Esophagus muscularis mucosa (tissue), 4 donors: ENCODE measurements at places on chromosomes 3 and 15. TPM values are rescaled to one million over a fixed set of nuclear protein-coding genes. Genes with fewer than 3 reads are reported as not detected.
A peak's percentile ranks its signal among the peaks of the same experiment; 100 is the strongest.

DNA sequence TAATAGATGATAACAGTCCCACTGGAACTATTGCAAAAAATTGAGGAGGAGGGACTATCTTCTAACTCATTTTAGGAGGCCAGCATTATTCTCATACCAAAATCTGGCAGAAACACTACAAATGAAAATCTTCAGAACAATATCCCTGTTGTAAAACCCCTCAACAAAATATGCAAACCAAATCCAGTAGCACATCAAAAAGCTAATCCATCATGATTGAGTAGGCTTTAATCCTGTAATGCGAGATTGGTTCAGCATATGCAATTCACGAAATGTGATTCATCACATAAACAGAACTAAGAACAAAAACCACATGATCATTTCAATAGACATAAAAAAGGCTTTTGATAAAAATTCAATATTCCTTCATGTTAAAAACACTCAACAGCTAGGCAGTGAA is 23.9 kb upstream of the PLSCR2 start:
- no peak overlapping the region for H3K4me3 ChIP-seq
- no peaks in the 10 kb centered on the region for H3K27me3 ChIP-seq
- no peak overlapping the region for H3K27ac ChIP-seq
- H3K36me3 ChIP-seq: no peaks in the 10 kb centered on the region
- no peaks in the 10 kb centered on the region for H3K4me1 ChIP-seq

DNA sequence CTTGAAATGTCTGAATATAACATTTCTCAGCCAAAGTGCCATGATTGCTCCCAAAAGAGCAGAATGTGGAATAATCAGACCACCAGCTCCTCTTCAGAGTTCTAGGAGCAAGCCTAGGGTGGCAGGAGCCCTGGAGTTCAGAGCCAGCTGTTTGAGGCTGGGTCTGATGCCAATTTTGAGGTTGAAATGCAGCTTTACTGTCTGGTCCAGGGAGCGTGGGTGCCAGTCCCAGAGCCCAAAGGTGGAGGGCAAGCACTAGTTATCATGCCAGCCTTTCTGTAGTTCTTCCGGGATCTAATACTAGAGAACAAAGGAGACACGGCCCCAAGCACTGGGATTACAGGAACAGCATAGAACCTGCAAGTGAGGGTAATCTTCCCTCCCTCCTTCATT is 69.3 kb downstream of the TNFAIP8L3 start:
- H3K27me3 ChIP-seq: no peaks in the 10 kb centered on the region
- DNase-seq: no peak
- no peak overlapping the region for H3K4me3 ChIP-seq
- H3K27ac ChIP-seq: no peak overlapping the region
- H3K4me1 ChIP-seq: peaks cover 5% of the 10 kb centered on the region
- no peaks in the 10 kb centered on the region for H3K36me3 ChIP-seq

DNA sequence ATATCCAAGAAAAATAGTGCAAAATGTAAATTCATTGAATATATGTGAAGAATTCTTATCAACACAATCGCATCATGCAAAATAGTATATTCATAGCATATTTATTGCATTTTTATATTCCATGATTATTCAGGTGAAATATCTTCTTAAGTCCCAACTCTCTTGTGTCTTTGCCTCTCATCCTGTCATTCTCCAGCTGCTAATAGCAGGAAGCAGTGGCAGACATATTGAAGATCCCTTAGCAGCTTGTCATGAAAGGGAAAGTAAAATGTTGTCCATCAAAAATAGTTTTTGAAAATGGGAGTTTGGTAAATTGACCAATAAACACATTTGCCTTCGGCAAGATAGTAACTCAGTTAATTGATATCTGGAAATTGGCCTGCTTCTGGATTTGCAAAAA is 265.3 kb upstream of the TGFBR2 start:
- no peak overlapping the region for H3K27ac ChIP-seq
- DNase-seq: no peak
- peaks cover 24% of the 10 kb centered on the region for H3K4me1 ChIP-seq
- no peaks in the 10 kb centered on the region for H3K36me3 ChIP-seq
- no peaks in the 10 kb centered on the region for H3K27me3 ChIP-seq
- no peak overlapping the region for H3K4me3 ChIP-seq

DNA sequence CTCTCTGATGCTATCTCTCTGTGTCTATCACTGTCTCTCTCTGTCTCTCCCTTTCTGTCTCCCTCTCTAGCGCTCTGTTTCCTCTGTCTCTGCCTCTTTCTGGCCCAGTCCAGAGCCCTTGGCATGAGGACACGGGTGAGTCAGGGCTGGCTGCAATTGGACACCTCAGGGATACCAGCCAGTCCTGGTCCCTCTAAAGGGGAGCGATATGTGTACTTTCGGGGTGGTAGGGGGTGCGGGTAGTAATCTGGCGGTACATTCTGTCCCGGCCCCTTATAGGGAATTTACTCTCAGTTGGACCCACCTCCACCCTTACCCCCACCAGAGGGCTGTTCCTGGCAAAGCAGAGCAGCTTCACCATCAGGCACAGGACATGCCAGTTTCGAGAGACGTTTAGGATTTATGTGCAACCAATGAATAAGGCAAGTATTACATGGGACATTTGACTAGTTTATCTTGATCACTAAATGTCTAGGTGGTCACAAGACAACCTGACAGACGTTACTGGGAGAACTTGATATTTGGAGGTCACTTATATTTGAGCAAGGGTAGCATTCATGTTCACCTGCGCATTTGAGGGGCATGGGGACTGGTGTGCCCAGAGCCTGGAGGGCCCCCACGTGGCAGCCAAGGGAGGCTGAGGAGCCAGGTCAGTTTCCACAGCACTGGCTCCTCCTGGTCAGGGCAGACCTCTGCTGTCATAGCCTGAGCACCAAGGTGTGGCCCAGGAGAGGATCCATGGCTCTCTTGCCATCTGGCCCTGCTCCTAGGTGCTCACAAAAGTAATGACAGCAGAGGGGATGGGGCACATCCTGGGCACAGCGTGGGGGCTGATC is 256.1 kb downstream of the PLCL2 start:
- no peaks in the 10 kb centered on the region for H3K27me3 ChIP-seq
- H3K36me3 ChIP-seq: no peaks in the 10 kb centered on the region

DNA sequence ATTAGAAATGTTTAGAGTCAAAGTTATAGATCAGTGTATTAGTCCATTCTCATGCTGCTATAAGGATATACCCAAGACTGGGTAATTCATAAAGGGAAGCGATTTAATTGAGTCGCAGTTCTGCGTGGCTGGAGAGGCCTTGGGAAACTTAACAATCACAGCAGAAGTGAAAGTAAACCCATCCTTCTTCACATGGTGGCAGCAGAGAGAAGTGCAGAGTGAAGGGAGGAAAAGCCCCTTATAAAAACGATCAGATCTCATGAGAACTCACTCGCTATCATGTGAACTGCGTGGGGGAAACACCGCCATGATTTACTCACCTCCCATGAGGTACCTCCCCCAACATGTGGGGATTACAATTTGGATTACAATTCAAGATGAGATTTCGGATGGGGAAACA is 871.5 kb downstream of the DIPK2A start:
- no peaks in the 10 kb centered on the region for H3K36me3 ChIP-seq
- no peak for DNase-seq

DNA sequence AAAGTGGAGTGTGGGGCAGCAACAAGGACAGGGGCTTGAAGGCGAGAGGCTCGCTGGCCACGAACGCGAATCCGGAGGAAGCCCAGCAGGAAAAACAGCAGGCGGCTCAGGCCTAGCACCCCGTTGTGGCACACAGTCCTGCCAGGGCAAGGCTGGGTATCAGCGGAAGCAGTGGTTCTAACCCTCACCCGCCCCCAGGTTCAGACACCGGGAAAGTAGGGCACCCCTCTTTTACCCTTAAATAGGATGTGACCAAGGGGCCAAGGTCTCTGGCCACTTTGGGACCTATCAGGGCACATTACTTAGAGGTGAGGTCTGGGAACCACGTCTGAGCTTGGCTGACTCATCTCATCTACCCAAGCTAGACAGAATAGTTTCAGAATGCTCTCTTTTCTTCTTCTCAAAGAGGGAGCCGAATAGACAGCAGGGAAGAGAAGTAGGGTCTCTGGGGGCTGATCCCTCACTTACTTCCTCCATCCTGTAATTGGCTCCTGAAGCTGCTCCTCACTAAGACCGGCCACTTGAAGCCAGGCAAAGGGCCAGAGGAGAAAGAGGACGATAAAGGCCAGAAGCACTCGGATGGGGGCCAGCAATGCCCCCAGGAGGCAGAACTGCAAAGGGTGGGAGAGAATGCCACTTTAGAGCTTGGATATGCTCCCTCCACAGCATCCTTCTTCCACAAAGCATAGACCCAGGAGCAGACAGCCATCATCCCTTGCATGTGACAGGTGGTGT is 1.7 kb downstream of the LPCAT4 start:
- DNase-seq: no peak
- peaks cover 24% of the 10 kb centered on the region for H3K36me3 ChIP-seq
- no peaks in the 10 kb centered on the region for H3K27me3 ChIP-seq

DNA sequence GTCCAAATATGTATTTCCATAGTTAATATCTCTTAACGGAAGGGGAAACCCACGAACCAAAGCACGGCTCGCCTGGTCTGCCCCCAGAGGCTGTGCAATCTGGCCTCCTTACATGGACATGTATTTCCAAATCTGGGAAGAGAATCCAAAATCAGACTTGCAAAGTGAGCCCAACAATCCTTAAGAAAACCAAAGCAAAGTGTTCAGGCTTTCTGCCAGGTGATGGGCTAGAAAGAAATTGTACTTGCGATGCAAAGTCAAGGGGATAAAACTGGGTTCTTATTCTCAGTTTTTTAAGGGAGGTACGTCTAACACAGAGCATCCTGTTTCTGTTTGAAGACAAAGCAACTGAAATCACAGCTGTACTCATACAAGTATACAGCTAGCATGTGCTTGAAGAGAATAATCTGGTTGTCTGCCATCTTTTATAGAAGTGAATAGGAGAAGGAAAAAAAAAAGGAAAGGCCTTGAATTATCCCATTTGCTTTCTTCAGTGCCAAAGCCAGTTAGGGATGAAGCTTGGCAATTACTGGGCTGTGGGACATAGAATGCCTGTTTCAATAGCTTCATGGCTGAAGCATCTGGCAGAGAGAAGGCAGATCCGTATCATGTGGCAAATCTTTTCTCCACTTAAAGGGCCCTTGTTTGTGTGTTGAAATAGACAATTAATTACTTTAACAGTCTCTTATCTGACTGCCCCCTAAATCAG is 48.4 kb downstream of the LRIG1 start:
- no peak overlapping the region for H3K4me3 ChIP-seq
- peak overlapping the region; percentile 79 for H3K27ac ChIP-seq
- no peaks in the 10 kb centered on the region for H3K27me3 ChIP-seq
- DNase-seq: no peak

DNA sequence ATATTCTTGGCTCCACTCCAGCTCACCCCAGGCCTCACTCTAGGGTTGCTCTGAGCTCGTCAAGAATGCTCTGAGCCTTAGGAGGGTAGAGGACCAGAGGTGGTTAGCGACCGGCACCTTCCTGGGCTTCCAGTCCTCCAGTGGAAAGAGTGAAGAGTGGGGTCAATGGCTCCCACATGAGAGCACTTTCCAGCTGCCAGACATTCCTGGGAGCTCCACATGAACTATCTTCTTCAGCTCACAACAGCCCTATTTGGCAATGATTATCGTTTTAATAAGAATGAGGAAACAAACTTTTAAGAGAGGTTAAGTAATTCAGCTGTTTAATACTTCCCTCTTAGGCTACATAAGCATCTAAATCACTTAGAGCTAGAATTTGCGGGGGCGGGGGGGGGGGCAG is 139.3 kb downstream of the STT3B start:
- H3K4me3 ChIP-seq: no peak overlapping the region
- H3K27ac ChIP-seq: no peak overlapping the region
- H3K4me1 ChIP-seq: no peaks in the 10 kb centered on the region
- no peak for DNase-seq
- no peaks in the 10 kb centered on the region for H3K36me3 ChIP-seq
- no peaks in the 10 kb centered on the region for H3K27me3 ChIP-seq

DNA sequence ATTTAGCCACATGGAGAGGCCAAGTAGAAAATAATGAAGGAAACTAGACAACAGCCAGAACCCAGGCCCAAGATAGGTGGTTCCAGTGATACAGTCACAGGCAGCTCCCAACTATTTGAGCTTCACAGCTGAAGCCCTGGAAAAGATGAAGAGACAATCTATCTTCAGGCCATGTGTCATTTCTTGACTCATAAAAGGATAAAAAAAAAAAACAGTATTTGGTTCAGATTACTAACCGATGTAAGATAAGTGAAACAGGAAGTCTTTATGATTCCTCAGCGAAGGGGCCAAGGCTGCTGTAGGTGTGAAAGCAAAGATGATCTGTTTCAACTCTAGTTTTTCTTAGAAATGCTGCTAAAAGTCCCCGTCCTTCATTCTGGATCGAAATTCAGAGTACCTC is 394.6 kb downstream of the ZNF385D start:
- H3K4me1 ChIP-seq: no peaks in the 10 kb centered on the region
- no peaks in the 10 kb centered on the region for H3K27me3 ChIP-seq
- no peak overlapping the region for H3K4me3 ChIP-seq
- no peak overlapping the region for H3K27ac ChIP-seq
- no peak for DNase-seq

- H3K4me3 ChIP-seq: no peak overlapping the region
- DNase-seq: no peak
- H3K27ac ChIP-seq: no peak overlapping the region
- no peaks in the 10 kb centered on the region for H3K36me3 ChIP-seq
- peaks cover 6% of the 10 kb centered on the region for H3K4me1 ChIP-seq
- no peaks in the 10 kb centered on the region for H3K27me3 ChIP-seq
Observed at GRCh38 chr15:36688310-36689011, 109.0 kb downstream of the CDIN1 start.

GRCh38 chr3:134711284-134711683 is 60.5 kb upstream of the KY start:
- no peak overlapping the region for H3K27ac ChIP-seq
- DNase-seq: peak; percentile 45
- peaks cover 20% of the 10 kb centered on the region for H3K4me1 ChIP-seq
- no peak overlapping the region for H3K4me3 ChIP-seq

DNA sequence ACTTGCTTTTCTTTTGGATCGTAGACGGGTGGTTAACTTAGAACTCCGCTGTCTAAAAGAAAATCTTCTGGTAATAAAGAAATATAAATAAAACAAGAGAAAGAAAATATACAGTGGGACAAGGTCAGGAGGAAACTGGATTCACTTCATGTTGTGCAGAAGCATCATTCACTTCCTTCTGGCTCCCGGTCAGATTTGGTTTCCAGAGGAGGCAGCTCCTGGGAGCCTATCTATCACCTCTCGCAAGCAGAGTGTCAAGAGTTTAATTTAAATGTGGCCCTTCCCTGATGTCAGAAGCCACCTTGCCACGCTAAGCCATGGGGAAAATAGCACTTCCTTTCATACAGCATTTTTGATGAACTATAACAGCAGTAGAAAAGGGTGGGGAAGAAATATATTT is 139.1 kb downstream of the NSMCE3 start:
- DNase-seq: no peak
- H3K27me3 ChIP-seq: no peaks in the 10 kb centered on the region
- H3K4me3 ChIP-seq: no peak overlapping the region
- H3K4me1 ChIP-seq: no peaks in the 10 kb centered on the region
- H3K27ac ChIP-seq: no peak overlapping the region

OR5H15 gene
- not detected for total RNA-seq

CADPS gene
- 8.1 TPM for total RNA-seq

MESP2 gene
- total RNA-seq: not detected

ACKR2 gene
- total RNA-seq: 2.5 TPM

EDEM1 gene
- total RNA-seq: 16.6 TPM

CKMT1B gene
- total RNA-seq: 2.2 TPM

POLR2M gene
- 133 TPM for total RNA-seq

MEX3B gene
- 2.2 TPM for total RNA-seq

PRKCI gene
- total RNA-seq: 35.7 TPM

HYAL2 gene
- 101 TPM for total RNA-seq
